ENCODE measurements at places on chromosomes 3 and 15.

DNA sequence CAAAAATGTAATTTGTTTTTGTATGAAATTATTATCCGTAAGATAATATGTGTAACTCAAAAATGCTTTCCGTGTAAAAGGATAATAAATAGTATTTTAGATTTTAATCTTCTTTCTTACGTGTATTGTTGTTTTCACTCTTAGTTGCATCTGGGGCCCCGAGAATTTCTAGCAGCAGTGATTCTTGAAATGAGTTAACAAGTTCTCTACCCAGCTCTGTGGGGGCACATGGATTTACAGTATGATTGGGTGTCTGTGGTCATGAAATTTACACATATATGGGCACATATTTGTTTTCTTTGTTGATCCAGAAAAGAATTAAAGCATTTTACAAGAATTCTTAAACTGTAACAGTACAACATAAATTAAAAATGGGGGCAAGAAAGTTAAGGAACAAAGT lies 145.9 kb upstream of the LRRFIP2 start:
- DNase-seq = no peak

GRCh38 chr3:68740087-68740486 lies 192.3 kb downstream of the TAFA4 start:
- no peak for DNase-seq

GRCh38 chr15:59051873-59052861 lies 52.8 kb upstream of the CCNB2 start:
- DNase-seq = no peak

- DNase-seq = no peak
Observed at GRCh38 chr3:171646357-171647133, 163.7 kb downstream of the PLD1 start.

- no peak for DNase-seq
Observed at GRCh38 chr3:129462361-129462968, 22.4 kb downstream of the IFT122 start.
